SK-N-SH (cell line): ENCODE measurements at places on chromosomes 1 and 21.

DNA sequence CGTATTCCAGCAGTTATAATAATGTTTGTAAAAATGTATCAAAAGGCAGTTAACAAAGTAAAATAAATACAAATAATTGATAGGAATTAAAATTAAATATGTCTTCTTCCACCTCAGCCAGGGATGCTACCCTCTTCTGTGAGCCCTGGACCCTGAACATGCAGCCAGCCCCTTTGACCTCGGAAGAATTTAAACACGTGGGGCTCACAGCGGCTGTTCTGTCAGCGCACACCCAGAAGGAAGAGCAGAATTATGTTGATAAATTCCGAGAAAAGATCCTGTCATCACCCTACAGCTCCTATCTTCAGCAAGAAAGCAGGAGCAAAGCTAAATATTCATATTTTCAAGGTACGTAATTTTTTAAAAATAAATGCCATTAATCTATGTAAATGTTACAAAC lies 26.5 kb downstream of the UTS2 start:
- DNase-seq = no peak

- DNase-seq = no peak
Measured at GRCh38 chr1:181430015-181430885, 53.1 kb upstream of the CACNA1E start.

- DNase-seq = peak; percentile 94
Measured at GRCh38 chr21:41879190-41879998, at the start of gene PRDM15. PRDM15 (minus strand) TSS chr21:41879344; CDS start chr21:41860363, 18,981 bp downstream.

GRCh38 chr21:37230632-37231248 lies 36.4 kb downstream of the VPS26C start:
- no peak for DNase-seq

DNA sequence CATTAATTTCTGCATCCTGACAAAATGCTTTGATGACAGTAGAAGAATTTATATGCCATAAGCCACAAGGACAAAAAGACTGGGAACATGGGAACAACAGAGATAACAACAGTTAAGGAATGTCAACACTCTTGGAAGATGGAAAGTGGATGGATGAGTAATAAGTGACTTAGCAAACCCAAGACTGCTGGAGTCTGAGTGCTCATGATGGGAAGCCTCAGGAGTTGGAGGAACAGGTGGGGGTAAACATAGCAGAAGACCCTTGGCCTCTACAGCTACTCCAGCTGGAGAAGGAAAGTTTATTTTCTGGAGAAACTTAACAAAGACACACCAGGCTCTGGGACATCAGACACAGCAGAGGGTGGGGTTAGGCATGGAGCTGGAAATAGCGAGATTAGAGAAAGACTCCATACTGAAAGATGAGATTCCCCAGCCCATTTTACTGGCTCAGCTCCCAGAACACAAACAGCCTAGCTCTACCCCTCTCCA lies 13.6 kb downstream of the G0S2 start:
- DNase-seq = no peak

DNA sequence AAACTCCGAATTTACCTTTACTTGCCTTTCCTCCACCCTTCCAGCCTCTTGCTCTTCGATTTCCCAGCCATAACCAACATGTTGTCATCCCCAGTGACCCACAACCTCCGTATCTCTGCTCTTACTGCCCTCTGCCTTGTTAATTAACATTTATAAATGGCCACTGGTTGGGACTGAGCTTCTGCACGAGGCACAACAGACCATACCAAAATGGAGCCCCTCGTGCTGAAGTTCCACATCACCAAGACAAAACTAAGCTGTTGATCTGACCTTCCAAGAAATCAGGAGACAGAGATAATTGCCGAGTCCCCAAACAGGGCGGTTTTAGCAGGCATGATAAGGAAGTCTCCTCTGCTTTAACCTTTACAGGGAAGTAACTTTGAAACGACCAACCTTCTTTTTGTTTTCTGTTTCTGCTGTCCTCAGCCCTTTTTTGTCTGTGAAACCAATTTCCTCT lies 71.9 kb downstream of the NMNAT2 start:
- no peak for DNase-seq

DNA sequence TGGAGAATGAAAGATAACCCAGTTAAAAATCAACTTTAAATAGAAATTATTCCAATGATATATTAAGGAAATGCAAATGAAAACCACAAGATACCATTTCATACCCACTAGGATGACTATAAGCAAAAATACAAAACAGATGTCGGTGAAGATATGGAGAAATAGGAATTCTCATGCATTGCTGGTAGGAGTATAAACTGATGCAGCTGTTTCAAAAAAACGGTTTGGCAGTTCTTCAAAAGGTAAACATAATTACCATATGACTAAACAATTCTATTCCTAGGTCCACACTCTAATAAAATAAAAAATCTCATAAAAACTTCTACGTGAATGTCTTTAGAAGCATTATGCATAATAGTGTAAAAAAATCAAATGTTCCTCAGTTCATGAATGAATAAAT lies 763.3 kb upstream of the BRINP3 start:
- no peak for DNase-seq

GRCh38 chr1:5943343-5944124 lies 48.7 kb downstream of the NPHP4 start:
- DNase-seq = no peak

DNA sequence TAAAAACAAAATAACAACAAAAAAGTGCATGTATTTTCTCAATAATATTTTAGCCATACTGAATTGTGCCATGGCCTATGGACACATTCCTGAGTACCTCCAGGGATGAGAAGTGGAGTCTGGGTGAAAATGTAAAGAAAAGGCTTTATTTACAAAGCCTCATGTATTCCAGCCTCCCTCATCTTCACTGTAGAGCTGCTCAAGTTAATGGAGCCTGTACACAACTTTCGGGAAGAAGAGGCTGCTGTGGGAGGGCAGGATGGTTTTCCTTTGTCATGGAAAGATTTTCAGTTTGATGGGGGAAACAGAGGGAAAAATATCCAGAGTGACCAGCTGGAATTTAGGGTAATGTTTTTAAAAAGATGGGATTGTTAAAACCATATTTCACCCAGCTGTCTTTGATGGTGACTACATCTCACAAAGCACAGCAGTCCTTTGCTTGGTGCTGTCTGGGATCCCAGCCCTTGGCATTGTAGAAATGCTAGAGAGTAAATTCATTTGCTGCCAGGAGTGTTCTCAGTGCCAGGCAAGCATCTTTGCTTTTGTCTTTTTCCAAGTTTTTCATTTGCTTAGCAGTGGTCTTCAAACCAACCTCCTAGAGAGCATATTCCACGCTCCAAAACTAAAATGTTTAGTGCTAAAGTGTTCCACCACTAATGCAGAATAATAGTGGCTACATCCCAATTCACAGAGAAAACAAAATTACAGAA lies 54.9 kb downstream of the DPT start:
- DNase-seq = no peak

DNA sequence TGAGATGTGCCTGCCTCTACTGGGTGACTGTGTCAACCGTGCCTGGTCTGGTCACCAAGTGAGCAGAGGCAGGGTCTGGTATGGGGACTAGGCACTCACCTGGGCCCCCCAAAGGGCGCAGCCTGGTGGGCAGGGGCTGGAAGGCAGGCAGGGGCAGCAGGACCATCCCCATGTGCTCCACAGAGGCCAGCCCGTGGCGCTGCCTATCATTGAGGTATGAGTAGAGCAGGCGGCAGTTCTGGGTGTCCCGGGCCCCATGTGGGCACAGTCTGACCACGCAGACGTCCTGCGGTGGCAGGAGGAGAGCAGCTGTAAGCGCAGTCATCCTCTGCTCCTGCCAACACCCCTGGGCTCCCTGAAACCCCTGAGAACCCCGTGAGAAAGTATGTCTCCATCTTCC lies 23.7 kb downstream of the SPOCD1 start:
- no peak for DNase-seq

GRCh38 chr1:94801919-94802546 lies 18.1 kb upstream of the SLC44A3 start:
- DNase-seq = peak; percentile 47

DNA sequence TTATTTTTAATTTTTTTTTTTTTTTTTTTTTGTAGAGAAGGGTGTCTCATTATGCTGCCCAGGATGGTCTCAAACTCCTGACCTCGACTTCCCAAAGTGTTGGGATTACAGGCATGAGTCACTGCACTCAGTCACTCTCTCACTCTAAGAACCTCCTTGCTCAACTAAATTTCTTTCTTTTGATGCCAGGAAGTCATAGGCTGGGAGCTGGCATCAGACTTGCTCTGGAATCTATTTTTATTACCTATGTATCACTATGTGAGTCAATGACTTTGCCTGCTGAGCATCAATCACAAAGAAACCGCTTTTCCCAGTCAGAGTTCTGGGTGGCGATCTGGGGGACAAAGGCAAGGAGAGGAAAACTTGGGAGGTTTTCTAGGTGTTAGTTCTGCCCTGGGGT lies 35.5 kb upstream of the PARP1 start:
- DNase-seq = no peak

DNA sequence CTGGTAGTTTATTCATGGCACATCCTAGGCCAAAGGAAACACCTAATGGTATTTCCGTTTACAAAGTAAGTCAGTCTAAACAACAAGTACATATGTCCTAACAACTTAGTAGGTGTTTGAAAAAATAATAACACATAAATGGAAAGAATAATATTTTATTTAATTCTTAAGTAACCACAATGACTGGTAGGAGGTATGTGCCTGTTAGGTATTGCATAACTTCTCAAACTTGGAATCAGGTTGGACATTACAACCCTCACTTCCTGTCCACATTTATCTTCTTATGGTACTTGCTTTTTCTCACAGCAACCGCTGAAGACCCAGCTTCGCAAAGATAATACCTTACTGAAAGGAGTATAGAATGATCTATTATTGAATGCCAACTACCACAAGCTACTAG lies 64.2 kb downstream of the VPS13D start:
- DNase-seq = no peak

GRCh38 chr1:3069491-3070308 lies 697 bp downstream of the PRDM16 start:
- peak; percentile 65 for DNase-seq

- no peak for DNase-seq
Measured at GRCh38 chr21:16708101-16708835, 804.6 kb upstream of the CXADR start.

DNA sequence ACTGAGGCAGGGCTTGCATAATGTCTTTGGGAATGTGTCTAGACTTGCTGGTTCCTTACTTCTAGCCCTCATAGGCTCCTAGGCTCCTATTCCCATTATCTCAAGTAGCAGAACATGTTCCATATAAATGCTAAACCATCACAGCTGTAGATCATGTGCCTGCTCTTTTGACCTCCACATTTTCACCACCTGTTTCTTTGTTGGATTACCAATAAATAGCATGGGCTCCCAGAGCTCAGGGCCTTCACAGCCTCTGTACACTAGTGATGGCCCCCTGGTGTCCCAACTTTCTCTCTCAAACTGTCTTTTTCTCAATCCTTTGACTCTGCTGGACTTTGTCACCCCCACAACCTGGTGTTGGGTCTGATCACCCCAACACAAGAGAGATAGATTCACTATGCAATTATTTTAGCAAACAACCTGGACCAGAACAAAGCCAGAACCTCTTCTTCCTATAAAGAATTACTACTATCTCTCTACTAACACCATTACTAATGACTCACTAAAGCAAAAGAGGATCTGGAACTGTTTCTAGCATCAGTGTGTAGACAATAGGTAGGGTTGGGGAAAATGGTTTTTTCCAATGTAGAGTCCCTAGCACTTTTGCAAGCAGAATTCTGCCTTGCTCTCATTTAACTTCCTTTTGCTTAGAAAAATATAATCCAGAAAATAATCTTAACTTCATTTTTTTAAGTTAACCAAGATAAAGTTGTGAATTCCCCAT lies 51.7 kb downstream of the WLS start:
- DNase-seq = no peak

- no peak for DNase-seq
Measured at GRCh38 chr1:145892486-145893087, 6.9 kb upstream of the ANKRD35 start.

GRCh38 chr1:59178339-59179187 lies 118.3 kb upstream of the FGGY start:
- no peak for DNase-seq

DNA sequence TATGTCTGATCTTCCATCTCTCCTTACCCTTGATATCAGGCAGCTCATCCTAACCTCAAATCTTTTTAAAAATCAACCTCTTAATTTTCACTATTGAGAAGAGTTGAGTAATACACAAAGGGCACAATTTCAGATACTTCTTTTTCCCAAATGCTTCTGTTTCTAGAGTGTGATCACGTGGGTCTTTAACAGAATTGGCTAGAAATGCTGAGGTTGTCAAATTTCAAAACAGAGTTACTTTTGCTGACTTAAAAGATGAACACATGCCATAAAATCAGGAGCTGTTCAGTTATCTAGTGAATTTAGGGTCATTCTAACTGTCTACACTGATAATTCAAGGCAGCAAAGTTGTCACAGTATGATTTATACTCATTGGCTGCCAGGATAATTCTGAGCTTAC lies 63.6 kb upstream of the NGF start:
- no peak for DNase-seq

GRCh38 chr1:99407018-99407417 lies 142.7 kb downstream of the PLPPR4 start:
- DNase-seq = no peak

- DNase-seq = no peak
Measured at GRCh38 chr1:6582370-6582769, 2.6 kb downstream of the ZBTB48 start.

DNA sequence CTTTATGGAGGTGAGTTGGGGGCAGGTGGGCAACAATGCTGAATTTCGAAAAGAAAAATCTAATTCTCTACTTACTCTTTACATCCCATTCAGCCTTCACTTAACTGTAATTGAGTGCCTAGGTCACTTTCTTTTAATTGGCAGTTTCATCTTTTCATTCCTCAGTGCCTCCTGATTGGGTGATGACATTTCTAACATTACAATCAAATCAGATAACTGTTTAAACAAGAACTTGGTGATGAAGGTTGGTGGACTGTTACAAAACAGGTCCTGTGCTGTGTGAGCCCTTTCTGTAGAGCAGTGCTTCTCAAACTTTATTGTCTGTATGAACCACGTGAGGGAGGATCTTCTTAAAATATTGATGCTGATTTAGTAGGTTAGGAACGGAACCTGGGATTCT lies 40.1 kb upstream of the KCNQ4 start:
- no peak for DNase-seq

DNA sequence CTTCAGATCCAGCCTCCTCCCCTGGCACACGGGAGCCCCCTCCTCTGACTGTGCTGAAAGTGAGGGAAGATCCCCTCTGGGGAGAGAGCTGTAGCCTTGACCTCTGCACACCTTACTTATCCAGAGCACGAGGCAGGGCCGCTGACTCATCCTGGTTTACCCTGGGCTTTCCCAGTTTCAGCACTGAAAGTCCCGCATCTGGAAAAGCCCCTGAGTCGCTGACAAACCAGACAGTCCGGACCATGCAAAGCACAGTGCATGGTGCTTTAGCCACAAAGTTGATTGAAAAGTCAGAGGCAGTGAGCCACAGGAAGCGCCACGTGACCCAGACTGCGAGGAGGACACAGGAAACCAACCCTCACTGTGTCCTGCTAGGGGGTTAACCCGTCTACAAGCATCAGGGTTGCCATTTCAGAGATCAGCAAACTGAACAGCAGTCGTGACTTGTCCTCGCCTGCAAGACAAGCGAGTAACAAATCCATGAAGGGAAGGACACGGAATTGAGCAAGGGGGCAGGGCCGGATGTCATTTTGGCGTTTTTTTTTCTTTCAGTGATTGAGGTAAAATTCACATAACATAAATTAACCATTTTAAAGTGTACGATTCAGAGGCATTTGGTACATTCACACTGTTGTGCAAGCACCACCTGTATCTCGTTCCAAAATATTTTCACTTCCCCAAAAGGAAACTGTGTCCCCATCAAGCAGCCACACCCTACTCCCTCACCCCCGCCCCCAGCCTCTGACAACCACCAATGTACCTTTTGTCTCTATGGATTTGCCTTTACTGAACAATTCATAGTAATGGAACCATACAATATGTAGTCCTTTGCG lies 19.9 kb upstream of the IFNGR2 start:
- DNase-seq = no peak
